ENCODE measurements at places on chromosomes 2 and 18.

DNA sequence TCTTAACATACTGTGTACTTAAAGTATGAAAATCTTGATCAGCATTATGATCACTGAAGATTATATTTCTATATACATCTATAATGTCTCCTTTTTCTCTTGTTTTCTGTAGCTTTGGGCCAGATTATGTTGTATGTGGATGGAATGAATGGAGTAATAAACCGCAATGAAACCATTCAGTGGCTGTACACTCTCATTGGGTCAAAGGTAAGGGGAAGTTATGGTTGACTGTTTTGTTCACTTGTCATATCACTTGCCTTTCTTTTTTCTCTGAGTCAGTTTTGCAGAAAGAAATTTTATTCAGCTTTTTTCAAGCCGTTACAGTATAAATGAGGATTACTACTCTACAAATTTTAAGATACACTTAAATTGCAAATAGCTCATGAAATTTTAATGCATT lies 252.5 kb downstream of the TPGS2 start:
- DNase-seq: no peak

DNA sequence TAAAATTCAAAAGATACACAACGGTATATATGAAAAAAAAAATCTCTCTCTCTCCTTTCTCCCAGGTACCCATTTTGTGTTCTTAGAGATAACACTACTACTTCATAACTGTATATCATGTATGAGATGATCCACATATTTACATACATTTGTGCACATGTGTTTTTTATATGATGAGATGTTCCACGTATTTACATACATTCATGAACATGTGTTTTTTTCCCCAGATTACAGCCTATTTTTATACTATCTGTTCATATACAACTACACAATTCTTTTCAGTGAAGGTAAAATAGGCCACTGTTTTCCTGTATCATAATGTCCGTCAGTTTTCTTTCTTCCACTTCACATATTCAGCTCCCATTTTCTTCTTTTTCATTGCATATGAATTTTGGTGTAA lies 808.9 kb downstream of the LRRTM4 start:
- DNase-seq: no peak

DNA sequence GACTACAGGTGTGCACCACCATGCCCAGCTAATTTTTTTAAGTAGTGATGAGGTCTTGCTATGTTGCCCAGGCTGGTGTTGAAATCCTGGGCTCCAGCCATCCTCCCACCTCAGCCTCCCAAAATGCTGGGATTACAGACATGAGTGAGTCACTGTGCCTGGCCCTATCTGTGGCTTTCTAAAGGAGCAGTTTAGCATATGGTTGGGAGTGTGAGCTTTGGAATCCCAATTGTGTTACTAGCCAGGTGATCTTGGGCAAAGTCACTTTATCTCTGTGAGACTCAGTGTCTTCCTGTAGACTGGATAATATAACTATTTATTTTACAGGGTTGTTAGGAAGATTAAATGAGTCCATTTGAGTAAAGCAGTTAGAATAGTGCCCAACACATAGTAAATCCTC lies 19.8 kb upstream of the SMAD4 start:
- DNase-seq: no peak

DNA sequence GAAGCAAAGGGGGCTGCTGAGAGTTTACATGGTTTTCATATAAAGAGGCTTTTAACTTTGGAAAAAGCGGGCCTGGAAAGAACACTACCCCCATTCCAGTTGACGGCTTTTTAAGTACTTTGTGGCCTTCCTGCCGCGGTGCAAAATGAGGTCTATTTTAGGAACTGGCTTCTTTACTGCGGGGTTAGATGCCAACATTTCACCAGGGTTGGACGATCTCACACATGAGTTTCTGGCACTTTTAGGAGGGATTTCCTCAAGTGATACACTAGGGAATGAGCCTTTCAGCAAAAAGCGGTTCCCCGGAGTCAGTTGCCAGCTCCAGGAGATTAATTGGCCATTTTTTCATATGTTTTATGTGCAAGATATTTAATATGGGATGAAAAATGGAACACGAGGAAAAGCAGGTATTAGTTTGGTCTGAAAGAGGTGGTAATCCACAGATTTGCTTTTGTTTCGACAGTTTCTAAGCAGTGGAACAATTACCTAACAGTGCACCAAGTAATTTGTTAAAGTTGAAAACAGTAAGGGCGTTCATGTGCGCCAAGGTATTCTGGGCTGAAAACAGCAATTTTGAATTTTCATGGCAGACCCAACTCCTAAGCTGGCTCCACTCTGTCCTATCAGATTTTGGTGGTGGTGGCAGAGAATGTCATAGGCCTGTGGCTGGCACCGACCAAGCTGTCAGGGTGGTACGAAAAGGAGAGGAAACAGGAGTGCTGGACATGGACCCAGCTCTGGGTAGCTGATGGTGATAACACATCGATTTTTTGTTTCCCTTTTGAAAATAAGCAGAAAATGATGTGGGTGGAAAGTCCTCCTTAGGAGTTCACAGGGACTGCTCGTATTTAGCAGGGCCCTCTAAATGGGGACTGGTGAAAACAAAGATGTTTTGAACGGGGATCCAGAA lies 55.6 kb upstream of the FZD5 start:
- DNase-seq: no peak

- no peak for DNase-seq
Observed at GRCh38 chr2:13560322-13560721, 843.6 kb downstream of the TRIB2 start.

DNA sequence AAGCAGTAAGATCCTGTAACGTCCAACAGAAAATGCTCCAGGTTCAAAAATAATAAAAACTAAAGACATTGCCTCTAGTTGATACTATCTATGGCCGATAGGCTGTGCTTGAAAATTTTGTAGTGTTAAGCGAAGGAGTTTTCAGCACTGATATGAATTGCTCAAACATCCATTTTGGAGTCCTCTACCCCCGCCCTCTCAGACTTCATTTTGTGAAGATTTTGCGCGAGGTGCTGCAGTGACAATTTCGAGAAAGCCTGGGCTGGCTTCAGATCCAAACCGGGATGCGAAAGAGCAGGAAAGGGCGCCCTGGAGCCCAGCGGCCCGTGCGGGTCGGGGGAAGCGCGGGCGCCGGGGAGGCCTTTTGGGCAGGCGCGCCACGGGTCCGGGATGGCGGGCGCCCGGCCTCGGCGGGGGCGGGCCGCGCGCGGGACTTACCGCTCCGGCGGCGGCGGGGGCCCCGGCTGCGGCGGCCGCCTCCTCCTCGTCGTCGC lies 1.8 kb downstream of the SP3 start:
- peak; percentile 36 for DNase-seq

DNA sequence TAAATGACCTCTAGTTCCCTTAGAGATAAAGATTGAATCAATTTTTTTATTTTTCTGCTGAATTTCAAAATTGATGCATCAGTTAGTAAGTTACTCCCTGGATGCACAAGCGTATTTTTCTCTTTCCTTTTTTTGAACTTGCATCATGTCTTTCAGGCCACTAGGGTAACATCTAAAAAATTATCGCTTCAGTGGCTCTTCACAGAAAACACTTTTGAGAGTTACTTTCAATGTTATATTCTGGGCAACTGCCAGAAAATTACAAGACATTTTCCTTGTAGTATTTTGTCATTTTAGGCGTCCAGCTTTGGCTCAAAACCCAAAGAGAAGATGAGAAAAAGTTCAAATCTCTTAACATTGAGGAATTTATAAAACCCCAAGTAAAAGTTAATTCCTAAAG lies 59.8 kb downstream of the DSEL start:
- DNase-seq: no peak

GRCh38 chr2:8494589-8494988 lies 187.3 kb upstream of the ID2 start:
- DNase-seq: no peak

- no peak for DNase-seq
Observed at GRCh38 chr18:25164848-25165811, 186.8 kb downstream of the ZNF521 start.

- no peak for DNase-seq
Observed at GRCh38 chr18:12580630-12581342, 77.1 kb downstream of the SPIRE1 start.

GRCh38 chr2:176566496-176566895 lies 297.3 kb downstream of the MTX2 start:
- DNase-seq: no peak

- no peak for DNase-seq
Observed at GRCh38 chr2:170298115-170298514, 120.2 kb downstream of the MYO3B start.

DNA sequence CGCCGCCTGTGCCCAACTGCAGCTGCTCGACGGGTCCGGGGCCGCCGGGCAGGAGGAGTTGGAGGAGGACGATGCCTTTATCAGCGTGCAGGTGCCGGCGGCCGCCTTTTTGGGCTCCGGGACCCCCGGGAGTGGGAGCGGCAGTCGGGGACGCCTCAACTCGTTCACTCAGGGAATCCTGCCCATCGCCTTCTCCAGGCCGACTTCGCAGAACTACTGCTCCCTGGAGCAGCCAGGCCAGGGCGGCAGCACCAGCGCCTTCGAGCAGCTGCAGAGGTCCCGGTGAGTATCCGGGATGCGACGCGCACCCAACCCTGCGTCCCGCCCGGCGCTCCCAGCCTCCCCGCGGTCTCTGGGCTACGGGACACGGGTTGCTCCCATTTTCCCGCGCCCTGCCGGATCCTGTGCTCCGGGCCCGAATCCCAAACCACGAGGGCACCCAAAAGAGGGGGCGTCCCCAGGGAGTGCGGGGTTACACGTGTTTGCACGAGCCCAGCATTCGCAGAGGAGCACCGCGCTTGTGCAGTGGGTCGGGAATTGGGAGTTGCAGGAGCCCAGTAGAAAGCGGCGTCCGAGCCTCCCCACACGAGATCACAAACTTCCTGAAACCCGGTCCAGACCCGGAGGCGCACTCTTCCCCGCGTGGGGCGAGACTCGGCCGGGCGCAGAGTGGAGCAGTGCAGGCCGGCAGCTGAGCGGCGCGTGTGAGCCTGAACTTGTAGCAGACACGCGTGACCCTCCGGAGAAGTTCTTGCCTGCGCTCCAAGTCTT lies 1.2 kb downstream of the CABLES1 start:
- no peak for DNase-seq

All from Peyer's patch (tissue), 4 donors.